ENCODE measurements at places on chromosomes 7 and 10.

GRCh38 chr7:74527842-74528241, 74.1 kb downstream of the GTF2IRD1 start:
- no peak for DNase-seq

DNA sequence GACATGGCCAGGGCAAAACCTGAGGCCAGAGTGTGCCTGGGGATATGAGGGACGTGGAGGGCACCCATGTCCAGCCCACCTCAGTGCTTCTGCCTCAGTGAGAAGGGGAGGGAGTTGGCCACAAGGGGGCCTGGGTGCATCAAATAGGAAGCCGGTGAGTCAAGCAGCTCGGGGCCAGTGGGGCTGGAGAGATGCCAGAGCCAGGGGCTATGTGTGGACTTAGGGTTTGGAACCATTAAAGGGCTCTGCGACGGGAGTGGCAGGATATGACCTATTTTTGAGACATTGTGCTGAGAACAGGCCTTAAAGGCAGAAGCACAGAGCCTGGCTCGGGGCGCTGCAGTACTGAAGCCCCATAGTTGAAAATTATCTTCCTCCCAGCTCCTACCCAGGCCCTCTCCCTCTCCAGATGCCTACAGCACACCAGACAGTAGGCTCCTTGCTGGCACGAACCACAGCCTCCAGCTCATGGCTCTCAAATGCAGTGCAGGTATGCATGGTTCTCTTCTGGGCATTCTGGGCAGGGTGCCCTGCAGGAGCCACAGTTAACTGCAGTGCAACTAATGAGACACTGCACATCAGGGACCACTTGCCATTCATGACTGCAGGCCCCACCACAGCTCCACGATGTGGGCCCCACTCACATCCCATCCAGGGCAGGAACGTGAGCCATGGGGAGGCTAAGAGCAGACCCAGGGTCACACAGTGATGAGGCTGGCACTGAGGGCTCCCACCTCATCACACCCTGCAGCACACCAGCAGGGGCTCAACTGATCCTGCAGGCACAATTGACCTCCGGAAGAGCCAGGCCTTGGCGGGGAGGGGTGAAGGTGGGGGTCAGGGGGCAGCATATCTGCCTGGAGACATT, 7.2 kb upstream of the PGAM2 start:
- DNase-seq, result peak; percentile 63

DNA sequence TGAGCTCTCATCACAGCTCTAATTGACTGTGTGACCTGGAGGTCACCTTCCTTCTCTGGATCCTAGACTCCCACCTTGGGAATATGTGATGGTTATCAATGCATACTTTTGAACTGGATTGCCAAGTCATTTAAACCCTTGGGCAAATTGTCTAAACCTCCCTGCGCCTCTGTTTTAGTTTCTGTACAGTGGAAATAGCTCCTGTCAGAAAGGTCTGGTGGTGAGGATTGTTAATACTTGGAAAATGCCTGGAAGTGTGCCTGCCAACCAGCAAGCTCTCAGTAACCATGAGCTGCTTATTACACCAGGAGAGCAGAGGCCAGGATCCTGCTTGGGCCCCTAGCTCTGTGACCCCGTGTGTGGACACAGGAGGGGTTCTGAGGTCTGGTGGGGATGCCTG, 108.7 kb upstream of the PPIF start:
- DNase-seq, result no peak

GRCh38 chr10:78362406-78363022, 328.9 kb downstream of the RPS24 start:
- no peak for DNase-seq

- no peak for DNase-seq
Observed at GRCh38 chr7:135253851-135254771, 20.5 kb downstream of the STRA8 start.

DNA sequence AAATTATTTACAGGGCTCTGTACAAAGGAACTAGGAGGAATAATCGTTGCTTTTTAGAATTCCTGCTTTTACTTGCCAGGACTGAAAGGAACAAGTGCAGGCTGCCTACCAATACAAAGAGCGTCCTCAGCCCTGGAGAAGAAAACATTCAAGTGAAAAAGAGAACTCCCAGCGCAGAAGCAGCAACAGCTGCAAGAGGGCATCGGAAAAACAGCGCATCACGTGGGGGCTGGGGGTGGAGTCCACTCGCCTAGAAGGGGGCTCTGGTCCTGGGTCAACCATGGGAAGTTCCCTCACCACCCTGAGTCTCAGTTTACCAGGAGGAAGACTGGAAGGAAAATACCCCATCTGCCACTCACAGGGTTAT, 385 bp upstream of the C10orf90 start:
- no peak for DNase-seq

DNA sequence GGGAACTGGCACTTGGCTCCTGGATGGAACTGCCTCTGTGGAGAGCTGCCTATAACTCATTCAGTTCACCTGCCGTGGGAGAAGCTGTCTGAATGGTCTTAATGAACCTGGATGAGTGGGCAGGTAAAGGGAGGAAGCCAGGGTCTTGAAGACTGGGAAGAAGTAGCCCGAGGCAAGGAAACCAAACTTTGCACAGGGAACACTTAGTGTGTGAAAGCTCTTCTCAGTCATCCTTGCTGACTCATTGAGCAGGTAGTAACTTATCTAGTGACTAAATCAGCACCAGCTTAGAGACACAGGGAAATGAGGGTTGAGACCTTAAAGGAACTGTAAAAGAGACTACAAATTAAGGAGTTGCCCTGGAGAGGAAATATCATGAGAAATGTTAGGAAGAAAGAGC, 9.9 kb downstream of the LRRC4 start:
- DNase-seq, result no peak
